Activated CD4-positive, CD25-positive, alpha-beta regulatory T cell (primary cell): ENCODE measurements at places on chromosomes 1 and 21.

GRCh38 chr1:56569661-56570060 is 9.7 kb downstream of the PLPP3 start:
- DNase-seq = no peak

DNA sequence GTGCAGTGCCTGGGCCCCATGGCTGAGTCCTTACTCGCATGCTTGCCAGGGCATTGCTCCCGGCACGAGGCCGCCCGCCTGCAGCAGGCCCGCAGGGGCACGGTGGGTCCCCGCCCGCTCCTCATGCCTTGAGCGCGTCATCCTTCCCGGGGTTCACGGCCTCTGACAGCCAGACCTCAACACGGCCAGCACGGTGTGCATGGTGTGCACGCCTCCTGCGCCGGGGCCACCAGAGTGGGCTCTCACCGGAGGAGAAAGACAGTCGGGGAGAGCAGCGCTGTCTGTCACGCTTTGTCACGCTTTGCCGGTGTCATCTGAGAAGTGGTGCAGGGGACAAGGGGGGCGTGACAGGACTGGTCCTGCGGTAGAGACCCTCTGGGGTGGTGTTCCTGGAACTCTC is 11.9 kb upstream of the COL18A1 start:
- no peak for DNase-seq

GRCh38 chr1:240562111-240562590 is 49.8 kb downstream of the GREM2 start:
- DNase-seq = no peak

GRCh38 chr1:110053552-110054428 is 16.7 kb downstream of the ALX3 start:
- peak; percentile 70 for DNase-seq

DNA sequence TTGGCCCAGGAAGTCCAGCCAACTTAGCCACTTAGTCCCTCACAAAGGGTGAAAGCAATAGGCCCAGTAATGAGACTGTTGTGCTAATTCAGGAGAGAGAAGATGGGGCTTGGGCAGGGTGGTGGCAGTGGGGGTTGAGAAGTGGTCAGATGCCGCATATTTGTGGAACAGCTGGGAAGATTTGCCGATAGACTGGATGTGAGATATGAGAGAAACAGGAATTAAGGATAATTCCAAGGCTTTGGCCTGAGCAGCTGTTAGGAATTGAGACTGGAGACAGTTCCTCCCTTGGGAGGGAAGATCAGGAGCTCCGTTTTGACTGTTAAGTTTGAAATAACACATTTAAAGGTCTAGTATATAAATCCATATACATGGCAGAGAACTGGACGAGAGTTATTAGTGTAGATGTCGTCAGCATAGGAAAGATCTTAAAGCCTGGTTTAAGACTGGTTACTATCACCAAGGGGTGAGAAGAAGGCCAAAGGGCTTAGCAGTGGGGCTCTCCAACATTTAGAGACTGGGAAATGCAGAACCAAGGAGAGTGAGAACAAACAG is 323.7 kb upstream of the FAM78B start:
- DNase-seq = no peak

GRCh38 chr1:66929146-66929688 is 4.4 kb downstream of the MIER1 start:
- DNase-seq = no peak

DNA sequence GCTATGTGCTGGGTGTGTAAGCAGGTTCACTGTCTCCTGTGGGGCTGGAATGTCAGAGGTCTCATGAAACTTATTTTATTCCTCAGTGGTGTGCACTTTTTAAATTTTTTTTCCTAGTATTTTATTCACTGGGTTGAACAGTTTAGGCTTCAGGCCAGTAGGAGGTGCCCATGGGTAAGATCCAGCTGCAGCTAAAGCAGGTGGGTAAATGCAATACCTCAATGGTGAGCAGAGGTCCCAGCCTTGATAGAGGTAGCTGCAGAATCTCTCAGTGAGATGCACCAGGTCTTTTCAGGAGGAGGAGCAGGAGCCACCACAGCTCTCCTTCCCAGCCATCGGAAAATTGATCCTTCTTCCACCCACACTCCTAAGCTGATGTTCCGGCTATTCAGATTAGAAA is 12.6 kb upstream of the OR6N2 start:
- no peak for DNase-seq

DNA sequence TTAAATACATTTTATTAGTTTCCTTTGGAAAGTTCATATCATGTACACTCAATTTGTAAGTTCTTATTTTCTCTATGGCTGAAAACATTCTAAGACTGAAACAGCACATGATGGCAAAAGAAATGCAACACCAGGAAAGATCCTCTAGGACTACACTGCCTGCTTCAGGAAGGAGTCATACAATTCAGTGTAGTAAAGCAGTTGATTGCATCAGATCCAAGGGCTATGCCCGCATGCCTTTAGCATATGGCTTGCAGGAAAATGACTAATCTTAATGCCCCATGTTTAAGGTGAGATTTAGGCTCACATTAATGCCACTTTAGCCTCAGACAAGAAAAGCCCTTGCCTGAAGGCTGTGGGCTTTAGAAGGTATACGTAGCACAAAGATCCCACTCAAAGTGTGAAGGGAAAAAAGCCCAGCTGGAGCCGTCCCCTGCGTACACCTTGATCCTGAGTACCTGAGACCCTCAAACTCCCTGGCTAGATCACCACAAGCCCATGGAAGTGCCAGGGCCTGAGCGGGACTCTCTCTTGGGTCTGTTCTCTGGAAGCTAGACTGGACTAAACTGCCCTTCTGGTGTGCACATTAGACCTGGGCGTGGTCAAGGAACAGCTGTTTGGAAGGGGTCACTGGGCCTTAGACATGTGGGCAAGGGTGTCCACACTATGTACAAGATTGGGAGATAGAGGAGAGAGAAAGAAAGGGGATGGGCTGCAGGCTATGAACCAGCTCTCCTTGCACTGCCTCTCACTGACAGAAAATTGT is 52.9 kb downstream of the ESRRG start:
- DNase-seq = no peak

- DNase-seq = no peak
These were observed 83.6 kb downstream of the CLIC4 start for GRCh38 chr1:24828887-24829192.

- DNase-seq = no peak
These were observed 104.7 kb downstream of the CAMTA1 start for GRCh38 chr1:6889875-6890480.

DNA sequence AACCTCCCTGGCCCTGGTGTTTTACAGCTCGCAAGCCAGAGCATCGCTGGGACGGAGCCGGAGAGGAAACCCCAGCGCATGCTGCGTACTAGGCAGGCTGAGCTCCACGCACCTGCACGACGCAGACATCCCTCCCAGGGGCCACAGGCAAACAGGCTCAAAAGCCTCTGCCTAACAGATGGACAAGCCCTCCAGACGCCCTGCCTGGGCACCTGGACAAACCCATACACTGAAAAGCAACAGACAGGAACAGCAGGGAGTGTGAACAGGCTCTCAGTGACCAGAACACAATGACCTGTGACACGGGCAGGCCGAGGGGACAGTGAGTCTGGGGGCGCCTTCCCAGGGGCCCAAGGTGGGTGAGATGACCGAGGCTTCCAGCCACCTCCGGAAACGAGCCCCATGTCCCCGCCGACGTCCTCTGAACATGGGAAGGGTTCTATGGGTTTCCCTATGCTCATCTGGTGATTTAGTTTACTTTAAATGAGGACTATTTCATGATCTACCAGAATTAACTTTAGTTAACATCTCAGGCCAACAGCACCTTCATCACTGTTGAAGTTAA is 40.3 kb downstream of the NPHP4 start:
- DNase-seq = no peak

GRCh38 chr1:19421365-19421764 is 64.0 kb downstream of the CAPZB start:
- no peak for DNase-seq

GRCh38 chr1:204711103-204711946 is 25.8 kb upstream of the LRRN2 start:
- DNase-seq = no peak

DNA sequence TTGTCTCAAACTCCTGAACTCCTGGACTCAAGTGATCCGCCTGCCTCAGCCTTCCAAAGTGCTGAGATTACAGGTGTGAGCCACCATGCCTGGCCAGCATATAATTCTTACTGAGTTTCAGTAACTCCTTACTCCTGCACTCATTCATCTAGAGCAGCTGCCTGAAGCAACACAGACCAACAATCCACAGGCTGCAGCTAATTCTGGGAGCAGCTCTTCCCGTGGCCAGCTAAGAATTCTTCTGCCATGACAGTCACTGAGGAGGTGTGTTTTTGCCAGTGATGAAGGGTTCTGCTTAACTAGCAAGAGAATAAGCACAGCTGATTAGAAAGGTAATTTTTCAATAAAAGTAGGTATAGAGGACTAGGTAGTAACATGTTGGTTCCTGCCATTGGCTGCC is 5.4 kb downstream of the VTCN1 start:
- no peak for DNase-seq

GRCh38 chr1:21659924-21660326 is 9.2 kb downstream of the RAP1GAP start:
- DNase-seq = no peak

DNA sequence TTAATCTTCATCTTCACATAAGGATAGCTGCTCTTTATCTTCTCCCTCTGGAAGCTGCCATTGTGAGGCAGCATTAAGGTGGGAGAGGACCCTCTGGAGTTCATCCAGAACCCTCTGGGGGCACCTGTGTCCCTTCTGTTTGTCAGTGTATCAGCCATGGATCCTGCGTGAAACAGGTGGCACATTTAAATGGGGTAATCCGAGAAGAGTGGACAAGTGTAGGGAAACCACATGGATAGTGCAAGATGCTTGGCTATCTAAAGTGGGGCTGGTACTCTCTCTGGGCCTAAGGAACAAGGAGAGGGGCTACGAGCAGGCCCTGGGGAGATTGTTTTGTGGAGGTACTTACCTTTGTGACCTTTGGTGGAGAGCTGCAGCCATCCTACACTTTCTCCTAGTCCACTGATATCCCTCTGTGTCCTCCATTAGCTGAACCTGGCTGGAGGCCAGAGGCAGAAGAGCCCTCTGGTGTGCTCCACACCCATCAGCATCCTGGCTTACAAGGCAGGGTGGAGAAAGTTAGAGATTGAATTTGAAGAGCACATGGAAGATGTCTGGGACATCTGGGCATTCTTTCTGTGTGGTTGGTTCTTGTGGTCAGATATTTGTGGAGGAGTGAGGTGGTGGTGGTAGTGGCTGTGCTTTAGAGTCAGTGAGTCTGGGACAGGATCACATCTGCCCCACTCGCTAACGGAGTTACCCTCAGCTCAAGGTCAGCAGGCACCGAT is 117.7 kb downstream of the FGGY start:
- no peak for DNase-seq

DNA sequence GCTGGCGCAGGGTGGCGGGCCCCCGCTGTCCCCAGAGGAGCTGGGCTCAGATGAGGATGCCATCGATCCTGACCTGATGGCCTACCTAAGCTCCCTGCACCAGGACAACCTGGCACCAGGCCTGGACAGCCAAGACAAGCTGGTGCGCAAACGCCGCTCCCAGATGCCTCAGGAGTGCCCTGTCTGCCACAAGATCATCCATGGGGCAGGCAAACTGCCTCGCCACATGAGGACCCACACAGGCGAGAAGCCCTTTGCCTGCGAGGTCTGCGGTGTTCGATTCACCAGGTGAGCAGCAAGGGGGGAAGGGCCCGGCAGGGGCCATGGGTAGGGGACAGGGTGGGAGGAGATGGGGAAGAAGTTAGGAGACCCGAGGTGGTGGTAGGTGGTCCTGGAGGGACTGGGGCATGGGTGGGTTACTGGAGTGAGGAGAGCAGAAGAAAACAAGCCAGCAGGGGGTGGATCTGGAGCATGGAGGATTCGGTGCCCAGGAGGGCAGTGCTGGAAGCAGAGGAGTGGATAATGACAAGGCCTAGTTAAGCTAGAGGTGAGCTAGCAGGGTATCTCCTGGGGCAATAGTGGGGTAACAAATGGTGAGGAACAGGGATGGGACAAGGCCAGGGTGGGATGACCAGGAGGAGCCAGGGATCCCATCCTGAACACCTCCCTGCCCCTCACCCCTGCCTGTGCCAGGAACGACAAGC is 13.1 kb downstream of the ZBTB7B start:
- DNase-seq = no peak

- DNase-seq = no peak
These were observed 741.4 kb downstream of the KCNT2 start for GRCh38 chr1:195866781-195867222.

- no peak for DNase-seq
These were observed 1.9 kb upstream of the CCDC30 start for GRCh38 chr1:42461196-42461595.

DNA sequence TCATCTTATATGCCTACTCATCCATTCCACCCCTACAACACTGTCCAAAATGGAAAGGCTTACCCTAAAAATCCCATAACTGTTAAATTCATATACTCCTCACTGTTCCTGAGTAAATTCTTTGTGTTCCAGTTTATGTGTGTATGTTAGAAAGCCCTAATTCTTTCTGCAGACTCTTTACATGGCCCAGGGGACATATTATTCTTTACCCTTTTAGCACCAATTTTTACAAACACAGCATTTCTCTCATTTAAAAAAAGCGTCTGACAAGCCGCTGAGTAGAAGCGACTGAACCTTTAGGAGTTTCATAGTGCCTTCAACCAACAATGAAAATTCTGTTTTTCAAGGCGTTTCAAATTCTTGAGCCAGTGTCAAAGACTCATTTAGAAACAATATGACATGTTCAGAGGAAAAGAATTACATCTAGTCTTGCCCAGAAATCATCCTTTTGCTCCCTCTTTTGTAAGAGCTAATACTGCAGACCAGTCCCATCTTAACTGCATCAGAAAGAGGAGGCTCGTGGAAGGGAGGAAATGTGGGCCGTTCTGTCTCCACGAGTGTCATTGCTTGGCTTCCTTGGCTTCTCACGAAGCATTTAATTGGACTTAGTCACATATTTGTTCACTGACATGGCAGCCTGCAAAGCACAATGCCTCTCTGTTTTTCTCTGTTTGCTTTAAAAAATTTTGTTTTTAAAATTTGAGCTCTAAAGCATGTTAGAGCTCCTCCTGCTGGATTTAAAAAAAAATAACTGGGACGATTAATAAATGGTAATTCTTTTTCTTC is 21.3 kb upstream of the C1orf105 start:
- no peak for DNase-seq

GRCh38 chr1:83500987-83501591 is 497.8 kb downstream of the TTLL7 start:
- DNase-seq = no peak

DNA sequence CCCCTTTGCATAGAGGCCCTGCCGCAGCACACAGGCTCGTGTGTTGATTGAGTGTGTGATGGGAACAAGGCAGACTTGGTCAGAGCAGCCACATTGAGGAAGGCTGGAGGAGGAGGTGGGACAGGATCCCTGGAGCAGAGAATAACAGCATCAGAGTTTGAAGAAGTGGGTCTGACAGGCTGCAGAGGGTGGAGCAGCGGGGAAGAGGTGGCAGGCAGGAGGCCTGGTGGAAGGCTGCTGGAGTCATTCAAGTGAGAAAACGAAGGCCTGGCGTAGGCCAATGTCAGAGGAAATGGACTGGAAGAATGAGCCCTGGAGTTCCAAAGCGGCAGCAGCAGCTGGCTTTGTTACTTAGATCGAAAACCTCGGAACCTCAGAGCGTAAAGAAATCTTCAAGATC is 115.0 kb upstream of the GRIK3 start:
- DNase-seq = no peak

GRCh38 chr1:170739803-170740202 is 75.9 kb downstream of the PRRX1 start:
- DNase-seq = no peak
